ENCODE measurements at places on chromosomes 2 and 18.

GRCh38 chr18:49682173-49682802 is 120.4 kb downstream of the LIPG start:
- no peak for DNase-seq

- no peak for DNase-seq
These were observed 489.1 kb upstream of the LRRTM4 start for GRCh38 chr2:78011251-78011650.

- DNase-seq: no peak
These were observed 13.6 kb downstream of the SPEG start for GRCh38 chr2:219448099-219448775.

GRCh38 chr2:172647439-172647838 is 88.2 kb upstream of the RAPGEF4 start:
- DNase-seq: no peak

DNA sequence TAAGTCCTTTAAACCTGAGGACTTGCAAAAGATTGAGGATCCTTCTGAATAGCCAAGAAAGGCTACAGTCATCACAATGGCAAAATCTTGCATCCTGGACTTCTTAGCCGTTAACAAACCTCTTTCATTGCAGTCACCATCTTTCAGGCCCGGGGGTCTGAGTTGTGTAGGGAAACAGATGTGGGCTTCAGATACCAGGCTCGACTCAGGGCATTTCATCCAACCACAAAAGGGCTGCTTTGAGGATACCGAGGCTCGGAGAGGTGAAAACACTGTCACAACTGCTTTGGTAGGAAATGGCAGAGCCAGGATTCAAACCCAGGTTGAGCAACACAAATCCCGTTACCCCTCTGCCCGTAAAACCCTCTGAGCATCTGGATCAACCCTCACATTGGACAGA is 147.4 kb downstream of the TFCP2L1 start:
- no peak for DNase-seq

- no peak for DNase-seq
These were observed 80.8 kb upstream of the NFATC1 start for GRCh38 chr18:79314838-79315388.

DNA sequence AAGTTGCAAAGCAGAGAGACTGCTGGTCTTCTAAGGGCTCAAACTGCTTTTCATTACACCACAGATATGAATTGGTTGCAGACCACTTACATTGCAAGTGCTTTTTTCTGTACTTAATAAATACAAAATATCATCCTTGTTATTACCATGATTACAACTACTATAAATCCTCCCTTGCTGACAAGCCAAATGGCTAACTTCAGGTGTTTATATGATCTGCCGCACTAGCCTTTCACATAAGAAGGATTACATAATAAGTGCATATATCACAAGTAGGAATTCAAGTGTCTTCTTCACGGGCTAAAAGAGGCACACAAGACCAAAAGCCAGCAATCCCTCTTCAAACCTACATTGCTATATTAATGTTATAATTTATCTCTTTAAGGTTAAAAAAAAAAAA is 373.0 kb downstream of the ZEB2 start:
- DNase-seq: no peak

DNA sequence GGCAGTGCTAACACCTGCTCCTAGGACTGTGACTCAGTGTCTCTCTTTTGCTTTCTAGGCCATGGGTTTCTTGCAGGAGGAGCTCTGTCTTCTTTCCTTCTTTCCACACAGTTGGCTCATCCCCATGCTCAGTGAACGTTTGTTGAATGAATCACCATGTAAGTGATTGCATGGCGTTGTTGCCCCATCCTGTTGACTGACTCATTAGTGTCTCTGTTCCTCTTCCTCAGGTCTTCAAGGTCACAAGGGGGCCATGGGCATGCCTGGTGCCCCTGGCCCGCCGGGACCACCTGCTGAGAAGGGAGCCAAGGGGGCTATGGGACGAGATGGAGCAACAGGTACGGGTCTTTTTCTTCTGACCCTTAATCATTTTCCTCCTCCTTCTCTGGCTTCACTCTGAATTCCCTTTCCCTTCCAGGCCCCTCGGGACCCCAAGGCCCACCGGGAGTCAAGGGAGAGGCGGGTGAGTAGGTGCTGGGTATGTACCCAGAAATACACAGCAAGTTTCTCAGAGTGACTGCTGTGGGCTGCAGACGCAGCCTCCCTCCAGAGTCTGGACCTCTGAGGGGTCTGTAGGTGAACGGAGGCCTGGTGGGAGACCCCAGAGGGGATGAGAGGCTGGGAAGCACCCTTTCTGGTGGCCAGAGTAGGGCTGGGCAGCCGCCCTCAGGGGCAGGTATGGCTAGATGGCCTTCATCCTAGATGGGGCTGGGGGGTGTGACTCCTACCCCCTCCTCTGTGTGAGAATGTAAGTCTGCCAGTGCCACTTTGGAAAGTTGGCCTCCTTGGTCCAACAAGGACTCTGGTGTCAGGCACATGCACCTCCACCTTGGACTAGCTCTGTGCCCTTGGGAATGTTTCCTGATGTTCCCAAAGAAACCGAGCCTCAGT is 32.4 kb downstream of the MARCO start:
- no peak for DNase-seq

Data from C1 segment of cervical spinal cord (tissue), 14 donors.